Activated B cell treated with CpG ODN at 0.5 μM for 24 hours (primary cell): ENCODE measurements at places on chromosomes 16 and 17. TPM values are rescaled to one million over a fixed set of nuclear protein-coding genes. Genes with fewer than 3 reads are reported as not detected.

CEP295NL gene
- 0.46 and 0.55 TPM in 2 replicates for total RNA-seq

ACSM2A gene
- not detected in 2 replicates for total RNA-seq

MYADML2 gene
- not detected in 2 replicates for total RNA-seq

CDH11 gene
- not detected in 2 replicates for total RNA-seq

ARSG gene
- total RNA-seq = 15.5 and 19.6 TPM in 2 replicates

CBFA2T3 gene
- total RNA-seq = 50.8 and 63.3 TPM in 2 replicates

CLEC3A gene
- total RNA-seq = not detected in 2 replicates

LRRC36 gene
- 0.49 and 0.69 TPM in 2 replicates for total RNA-seq

NUPR1 gene
- total RNA-seq = not detected in 2 replicates

GRCh38 chr16:84093879-84094270 lies 22.9 kb downstream of the MBTPS1 start:
- no peak for DNase-seq

DNA sequence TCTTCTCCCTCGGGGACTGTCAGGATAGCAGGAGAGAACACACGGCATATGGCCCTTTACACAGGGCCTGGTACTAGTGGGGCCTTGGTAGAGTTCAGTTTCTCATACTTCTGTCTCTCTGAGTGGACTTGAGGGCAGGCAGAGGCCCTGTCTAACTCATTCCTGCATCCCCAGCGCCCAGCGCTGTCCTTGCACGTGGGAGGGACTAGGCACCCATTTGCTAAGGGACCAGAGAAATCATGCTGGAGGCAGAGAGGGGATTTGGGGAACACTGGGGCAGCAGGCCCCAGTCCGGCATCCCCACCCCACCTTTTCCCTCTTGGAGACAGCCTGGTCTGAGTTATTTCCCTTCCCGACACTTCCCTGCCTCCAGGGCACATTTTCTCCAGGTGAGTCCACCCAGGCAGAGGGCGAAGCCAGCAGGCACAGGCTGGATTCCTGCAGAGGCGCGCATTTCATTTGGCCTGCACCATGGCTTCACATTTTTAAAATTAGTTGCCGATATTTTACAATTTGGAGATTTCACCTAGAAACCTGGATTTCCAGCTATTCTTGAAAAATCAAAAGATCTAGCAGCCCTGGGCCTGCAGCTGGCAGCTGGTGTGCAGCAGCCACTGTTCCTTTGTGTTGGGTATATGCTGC lies 9.7 kb upstream of the NKD1 start:
- DNase-seq = no peak

DNA sequence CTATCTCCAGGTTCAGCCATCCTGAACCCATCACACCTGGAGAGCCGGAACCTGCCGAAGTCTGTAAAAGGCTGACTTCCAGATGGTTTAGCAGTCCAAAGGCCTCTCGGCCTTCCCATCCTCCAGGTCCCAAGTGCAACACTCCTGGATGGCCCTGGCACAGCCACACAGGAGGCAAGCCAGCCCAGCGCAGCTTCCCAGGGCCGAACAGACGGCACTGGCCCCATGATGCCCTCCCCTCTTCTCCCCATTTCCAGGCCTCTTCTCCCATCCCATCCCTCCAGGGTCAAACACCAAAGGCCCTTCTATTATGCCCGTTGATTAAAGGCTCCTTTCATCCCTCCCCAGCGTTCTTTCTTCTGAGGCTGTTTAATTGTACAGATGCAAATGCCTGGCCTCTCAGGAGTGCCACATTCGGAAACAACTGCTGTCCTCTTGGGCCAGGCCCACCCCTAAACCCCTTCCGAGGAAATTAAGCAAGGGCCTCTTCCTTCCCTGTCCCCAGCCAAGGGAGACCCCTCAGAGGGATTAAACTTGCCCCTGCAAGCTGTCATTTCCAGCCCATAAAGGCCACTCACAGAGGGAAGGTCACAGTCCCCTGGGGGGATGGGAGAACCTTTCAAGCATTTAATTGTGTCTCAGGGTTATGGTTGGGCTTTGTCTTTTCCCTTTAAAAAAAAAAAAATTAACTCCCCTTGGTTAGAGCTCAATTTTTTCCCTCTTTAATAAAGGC lies 30.8 kb downstream of the AXIN2 start:
- DNase-seq = no peak

- DNase-seq = no peak
Measured at GRCh38 chr16:82699260-82699659, 72.5 kb downstream of the CDH13 start.

DNA sequence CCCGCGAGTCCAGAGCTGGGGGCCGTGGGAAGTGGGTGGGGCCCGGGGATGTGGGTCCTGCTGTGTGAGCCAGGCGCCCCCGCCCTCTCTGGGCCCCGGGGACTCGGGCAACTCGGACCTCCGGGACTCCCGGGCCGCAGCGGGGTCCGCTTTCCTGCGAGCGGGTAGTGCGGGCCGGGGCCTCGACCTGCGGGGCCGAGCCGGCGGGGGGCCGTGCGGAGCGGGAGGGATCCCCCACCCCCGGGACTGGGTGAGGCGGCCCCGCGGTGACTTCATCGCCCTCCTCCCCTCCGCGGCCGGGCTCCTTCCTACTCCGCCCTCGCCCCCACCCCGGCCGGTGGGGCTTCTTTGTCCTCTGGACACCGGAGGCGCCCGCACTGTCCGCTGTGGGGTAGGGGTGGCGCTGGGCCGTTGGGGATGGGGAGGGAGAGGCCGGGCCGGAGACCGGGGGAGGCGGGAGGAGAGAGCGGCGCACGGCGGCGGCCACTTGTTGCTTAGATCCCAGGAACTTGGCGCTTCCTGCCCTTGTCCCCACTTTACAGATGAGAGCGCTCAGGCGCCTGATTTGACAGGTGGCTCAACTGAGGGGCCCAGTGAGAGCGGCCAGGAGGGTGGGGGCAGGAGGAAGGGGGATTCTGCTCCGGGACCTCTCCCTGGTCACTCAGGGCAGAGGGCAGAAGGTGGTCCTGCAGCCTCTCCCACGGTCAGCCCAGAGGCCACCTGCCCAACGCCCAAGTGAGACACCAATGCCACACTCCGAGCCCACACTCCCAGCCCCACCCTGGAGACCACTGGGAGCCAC lies 874 bp downstream of the CMTM3 start:
- peak; percentile 35 for DNase-seq

- no peak for DNase-seq
Measured at GRCh38 chr16:53761962-53762703, 58.2 kb downstream of the FTO start.

- DNase-seq = no peak
Measured at GRCh38 chr17:14316126-14316832, 15.4 kb downstream of the HS3ST3B1 start.

DNA sequence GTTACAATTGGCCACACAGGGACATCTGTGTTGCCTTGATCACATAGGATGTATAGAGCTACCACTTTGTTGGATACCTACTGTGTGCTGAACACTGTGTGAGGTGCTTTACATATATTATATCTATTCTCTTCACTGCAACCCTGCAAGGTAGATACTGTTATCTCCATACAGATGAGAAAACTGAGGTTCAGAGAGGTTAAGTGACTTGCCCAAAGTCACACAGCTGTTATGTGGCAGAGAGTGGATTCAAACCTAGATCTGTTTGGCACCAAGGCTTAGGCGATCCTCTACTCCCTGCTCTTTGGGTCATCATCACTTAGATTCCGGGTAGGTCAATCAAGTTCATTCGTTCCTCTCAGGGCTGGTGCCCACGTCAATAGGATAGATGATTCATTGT lies 260.5 kb upstream of the IRX3 start:
- DNase-seq = no peak
